Activated CD8-positive, alpha-beta memory T cell treated with anti-CD3 and anti-CD28 coated beads, Interleukin-2, amount 50 U/mL, for 4 hours (primary cell): ENCODE measurements at places on chromosomes 4 and X.

- DNase-seq = no peak
Observed at GRCh38 chr4:4361883-4362282, 25.0 kb upstream of the NSG1 start.

DNA sequence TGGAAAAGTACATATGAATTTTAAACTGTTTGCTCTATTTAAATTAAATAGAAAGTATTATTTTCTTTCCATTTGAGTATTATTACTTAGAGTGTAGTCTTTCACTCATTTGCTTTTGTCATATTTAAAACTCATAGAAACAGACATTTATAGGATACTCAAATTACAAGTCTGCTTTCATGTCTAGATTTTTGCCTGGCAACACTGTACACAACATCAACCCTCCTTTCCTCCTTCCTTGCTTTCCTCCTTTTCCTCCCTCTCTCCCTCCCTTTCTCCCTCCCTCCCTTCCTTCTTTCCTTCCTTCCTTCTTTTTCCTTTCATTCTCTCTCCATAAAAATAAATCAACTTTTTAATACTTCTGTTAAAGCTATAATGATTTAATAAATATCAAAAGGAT, 2361.2 kb downstream of the ARAP2 start:
- no peak for DNase-seq

- DNase-seq = no peak
Observed at GRCh38 chrX:110143454-110144210, 140.7 kb downstream of the TMEM164 start.

DNA sequence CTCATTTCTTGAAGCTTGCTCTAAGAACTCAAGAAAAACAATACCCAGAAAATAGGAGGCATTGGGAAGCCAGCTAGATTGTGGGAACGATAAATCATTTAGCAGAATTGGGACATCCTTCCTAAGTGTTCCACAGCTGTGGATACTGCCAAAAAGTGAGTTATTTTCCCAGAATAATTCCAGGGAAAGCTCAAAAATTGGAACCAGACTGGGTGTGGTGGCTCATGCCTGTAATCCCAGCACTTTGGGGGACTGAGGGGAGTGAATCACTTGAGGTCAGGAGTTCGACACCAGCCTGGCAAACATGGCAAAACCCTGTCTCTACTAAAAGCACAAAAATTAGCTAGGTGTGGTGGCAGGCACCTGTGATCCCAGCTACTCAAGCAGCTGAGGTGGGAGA, 68.2 kb upstream of the GK2 start:
- no peak for DNase-seq

GRCh38 chr4:2263926-2264321, 2.0 kb upstream of the MXD4 start:
- no peak for DNase-seq

DNA sequence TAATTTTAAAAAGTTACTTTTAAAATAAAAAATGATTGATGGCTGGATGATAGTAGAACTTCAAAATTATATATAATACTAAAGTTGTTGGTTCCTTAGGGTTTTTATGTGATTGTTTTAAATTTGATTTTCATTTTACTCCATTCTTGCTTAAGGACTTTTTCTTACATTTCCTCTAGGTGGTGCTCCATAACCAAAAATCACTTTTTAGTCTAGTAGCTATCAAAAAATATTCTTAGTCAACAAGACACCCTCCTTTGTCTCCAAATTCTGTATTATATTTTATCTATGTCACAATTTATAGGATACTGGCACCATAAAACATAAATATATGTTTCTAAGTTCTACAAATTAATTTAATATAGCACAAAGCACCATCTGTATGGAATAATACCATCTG, 67.2 kb upstream of the BRWD3 start:
- no peak for DNase-seq

DNA sequence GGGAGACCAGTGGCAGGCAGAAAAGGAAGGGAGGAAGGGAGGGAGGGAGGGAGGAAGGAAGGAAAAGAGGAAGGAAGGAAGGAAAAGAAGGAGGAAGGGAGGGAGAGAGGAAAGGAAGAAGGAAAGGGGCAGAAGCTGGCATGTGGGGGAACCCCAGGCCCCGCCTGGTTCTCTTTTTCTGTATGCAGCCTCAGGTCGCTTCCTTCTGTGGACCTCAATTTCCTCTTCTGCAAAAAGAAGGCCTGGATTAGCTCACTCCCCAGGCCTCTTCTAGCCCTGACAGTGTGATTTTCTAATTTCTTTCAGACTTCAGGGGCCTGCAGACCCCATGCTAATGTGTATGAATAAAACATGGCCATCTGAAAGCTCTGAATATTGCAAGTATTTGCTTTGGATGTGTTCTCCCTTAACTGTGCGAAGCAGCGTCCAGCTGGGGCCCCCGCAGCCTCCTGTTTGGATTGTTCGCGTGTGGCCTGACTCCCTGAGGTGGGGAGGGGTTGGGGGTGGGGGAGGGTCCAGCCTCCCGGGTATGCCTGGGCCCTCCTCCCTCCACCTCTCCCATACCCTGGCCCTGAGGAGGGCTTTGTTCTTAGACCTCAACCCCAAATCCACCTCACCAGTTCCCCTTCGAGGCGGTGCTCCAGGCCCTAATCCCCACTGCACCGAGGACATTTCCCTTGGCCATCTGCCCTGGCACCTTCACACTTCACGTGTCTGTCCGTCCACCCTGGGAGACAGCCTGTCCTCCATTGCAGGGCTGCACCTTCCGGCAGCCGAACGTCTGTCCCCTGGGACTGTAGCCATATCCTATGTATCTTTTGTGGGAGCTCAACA, 199.9 kb upstream of the ATP6AP2 start:
- DNase-seq = no peak

DNA sequence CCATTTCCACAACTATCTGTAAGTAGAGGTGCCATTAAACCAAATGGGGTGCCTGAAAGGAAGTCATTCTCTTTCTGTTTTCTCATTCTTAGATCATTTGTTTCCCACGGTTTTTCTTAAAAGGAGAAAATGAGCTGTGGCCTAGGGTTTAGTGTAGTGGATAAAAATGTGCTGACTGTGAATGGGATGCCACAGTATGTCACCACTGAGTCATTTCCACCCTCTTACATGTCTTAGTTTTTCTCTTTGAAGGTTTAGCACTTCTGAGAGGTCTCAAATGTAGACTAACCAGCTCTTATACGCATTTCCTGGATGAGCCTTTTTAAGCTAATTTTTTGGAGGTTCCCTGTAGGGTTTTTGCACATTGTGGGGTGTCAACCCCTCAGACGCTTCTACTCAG, 244.5 kb upstream of the SPANXN1 start:
- no peak for DNase-seq

GRCh38 chrX:37993837-37994619, 12.3 kb upstream of the SYTL5 start:
- no peak for DNase-seq

GRCh38 chrX:100477958-100478357, 67.9 kb upstream of the PCDH19 start:
- no peak for DNase-seq

DNA sequence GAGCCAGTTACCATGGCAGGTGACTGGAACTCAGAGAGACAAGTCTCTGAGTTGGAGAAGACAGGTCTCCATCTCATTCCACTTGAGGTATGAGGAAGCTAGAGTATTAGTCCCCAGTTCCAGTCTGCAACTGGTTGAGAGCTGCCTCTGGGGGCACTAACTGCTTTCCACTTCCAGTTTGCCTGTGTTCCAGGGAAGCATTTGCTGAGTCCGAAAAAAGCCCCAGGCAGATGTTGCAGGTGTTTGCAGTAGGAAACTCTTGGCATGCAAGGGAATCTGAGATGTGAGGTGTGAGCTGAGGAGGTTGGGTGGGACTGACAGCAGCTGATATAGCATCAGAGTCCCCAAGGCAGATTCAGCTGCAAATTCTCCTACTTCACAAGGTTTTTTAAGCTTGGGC, 272.2 kb upstream of the CASK start:
- DNase-seq = no peak
